NCI-H2081 treated with DMSO at 0.1 percent for 48 hours (cell line): ENCODE measurements at places on chromosomes 1 and 21.

DNA sequence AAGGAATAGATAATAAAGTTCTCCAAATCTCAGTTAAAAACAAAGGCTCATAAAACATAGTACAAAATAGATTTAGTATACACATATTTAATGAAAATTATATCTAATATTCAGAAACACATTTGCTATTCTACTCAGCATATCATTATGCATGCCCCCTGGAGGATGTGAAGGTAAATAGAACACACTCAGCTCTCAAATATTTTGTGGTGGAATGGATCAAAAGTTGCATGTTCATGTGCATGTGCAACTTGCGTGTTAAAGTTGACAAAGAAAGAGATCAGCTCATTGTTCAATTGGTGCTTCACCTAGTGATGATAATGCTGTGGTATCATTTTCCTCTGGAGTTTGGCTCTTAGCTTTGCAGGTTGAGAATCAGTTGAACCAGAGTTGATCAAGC, 4.9 kb upstream of the ZNF644 start:
- no peak for DNase-seq

DNA sequence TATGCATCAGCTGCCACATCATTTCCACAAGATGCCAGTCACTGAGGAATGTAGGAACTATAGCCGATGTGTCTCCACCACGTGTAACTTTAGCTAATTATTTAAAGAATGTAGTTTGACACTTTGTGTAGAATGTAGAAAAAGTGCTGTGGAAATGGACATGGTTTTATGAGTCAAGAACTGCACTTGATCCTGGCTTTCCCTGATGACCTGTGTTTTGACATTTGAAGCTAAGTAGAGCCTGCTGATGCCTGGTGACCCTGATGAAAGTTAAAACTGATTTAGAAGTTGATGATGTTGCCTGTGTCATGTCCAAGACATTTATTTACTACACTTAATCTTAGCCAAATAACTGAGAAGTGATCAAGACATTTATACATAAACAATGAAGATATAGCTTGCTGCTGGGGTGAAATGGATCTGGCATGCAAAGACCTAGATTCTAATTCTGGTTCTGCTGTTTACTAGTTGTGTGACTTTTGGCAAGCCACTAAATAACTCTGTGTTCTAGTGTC, 4.4 kb upstream of the OSBPL9 start:
- DNase-seq = no peak

DNA sequence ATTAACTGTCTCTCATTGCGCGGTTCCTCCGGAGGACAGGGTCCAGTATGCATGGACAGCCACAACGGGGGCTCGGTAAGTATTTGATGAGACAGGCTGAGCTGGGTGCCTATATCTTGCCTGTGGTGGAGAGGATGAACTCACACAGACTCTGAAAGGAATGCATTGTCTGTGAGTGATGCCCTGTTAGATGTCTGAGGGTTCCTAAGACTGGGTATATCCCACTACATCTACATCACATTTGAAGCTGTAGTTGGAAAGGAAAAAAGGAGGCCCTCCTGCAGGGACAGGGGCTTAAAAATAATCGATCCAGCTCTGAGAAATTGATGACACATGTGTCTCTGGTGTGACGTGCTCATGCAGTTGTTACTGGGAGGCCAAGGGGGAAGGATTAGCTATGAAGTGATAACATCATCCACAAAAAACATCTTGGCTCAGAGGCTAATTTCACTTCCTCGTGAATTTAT, 1.9 kb downstream of the ADARB1 start:
- no peak for DNase-seq

GRCh38 chr1:24169286-24169685, 17.8 kb downstream of the IFNLR1 start:
- DNase-seq = no peak

DNA sequence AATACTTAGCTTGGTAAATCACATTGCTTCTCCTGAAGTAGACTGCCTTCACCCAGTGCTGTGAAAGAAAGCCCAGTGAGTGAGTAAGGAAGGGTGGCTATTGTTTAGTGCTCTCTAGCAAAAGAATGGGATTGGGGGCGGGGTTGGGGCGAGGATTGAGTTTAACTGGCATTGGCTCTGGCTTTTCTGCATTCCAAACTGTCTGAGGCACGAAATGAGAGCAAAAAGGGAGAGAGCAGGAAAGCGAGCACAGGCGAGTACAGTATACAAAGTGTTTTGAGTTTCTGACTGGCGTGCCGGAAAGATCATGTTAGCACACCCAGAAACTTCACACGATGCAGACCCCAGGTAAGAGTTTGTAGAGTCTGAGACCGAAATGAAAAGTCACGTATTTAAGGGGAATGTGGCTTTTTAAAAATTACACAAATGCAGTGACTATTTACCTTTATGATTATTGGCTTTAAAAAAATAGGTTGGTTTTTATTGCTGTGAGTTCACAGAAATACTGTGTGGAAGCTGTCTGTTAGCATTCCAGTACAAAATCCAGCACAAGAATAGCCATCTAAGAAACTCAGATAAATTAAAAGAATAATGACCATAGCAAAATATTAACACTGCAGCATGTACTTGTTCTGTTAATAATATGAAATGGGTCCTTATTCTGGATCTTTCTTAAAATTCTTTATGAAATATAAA, 155.4 kb downstream of the CLEC20A start:
- DNase-seq = no peak

- no peak for DNase-seq
Observed at GRCh38 chr1:19204446-19205266, 5.4 kb downstream of the UBR4 start.

DNA sequence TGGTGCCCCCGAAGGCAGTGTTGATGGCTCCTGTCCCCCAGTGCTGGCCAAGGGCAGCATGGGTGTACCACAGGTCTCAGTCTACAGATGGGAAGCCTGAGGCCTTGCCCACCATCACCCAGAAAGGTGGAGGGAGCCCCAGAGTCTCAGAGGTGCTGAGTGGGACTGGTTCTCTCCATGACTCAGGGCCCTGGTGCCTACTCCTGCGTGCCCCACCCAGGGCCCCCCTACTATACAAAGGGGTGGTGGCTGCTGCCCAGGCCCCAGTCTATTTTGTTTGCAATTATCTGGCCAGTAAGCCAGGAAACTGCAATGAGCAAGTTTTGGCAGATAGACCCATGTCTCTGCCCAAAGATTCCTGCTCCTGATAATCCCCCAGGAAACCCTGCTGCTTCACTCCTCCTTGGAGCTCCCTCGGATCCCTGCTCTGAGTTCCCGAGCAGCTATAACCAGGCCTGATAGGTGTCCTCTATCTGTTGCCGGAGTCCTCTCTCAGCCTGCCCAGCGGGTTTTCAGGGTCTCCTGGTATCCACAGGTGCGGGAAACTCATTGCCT, 41.7 kb downstream of the EDN2 start:
- DNase-seq = no peak

GRCh38 chr1:145985129-145985501, 11.3 kb downstream of the TXNIP start:
- DNase-seq = no peak

GRCh38 chr21:45790427-45790826, 146.9 kb downstream of the PCBP3 start:
- DNase-seq = no peak

- DNase-seq = no peak
Observed at GRCh38 chr1:173050865-173051264, at the start of gene TNFSF18. TSS of gene TNFSF18 (minus strand) at chr1:173050941. CDS start at chr1:173050896, 45 bp downstream.

GRCh38 chr1:178330848-178331497, 165.8 kb downstream of the CLEC20A start:
- DNase-seq = no peak

GRCh38 chr1:167412072-167412471, 106.3 kb downstream of the CD247 start:
- no peak for DNase-seq

DNA sequence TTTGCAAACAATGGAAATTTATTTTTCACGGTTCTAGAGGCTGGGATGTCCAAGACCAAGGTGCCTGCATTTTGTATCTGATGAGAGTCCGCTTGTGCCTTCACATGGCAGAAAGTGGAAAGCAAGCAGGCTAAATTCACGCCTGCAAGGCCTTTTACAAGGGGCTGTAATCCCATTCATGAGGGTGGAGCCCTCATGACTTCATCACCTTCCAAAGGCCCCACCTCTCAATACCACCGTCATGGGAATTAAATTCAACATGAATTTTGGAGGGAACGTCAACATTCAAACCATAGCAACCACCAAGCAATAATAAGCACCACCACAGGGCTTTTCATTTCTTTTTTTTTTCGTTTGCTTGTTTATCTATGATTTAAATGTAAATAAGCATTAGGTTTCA, 115.3 kb downstream of the C1orf21 start:
- DNase-seq = no peak

DNA sequence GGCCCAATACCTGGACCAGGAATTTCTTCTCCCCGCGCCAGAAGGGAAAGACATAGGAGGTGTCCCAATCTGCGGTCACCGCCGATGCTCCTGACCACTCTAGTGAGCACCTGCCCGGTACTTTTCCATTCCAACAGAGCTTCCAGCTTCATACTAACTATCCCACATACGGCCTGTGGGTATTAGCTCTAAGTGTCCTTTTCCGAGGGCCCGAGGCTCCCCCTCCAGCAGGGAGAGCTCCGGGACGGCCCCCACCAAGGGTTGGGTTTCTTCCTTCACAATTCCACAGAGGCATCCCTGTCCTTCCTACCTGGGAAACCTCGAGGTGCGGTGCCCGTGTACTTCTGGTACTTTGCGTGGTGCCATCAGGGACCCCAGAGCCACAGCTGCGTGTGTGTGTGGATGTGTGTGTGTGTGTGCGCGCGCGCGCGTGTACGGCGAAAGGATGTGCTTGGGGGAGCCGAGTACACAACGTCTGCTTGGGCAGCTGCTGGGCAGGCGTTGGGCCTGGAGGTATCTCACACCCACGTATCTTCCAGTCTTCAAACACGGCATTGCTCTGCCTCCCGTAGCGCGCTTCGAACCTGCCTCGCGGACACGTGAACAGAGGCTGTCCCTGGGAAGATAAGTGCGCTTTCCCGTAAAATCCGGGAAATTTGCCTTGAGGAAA, 2.4 kb upstream of the SIM2 start:
- no peak for DNase-seq

GRCh38 chr1:45493116-45493697, 2.2 kb upstream of the TESK2 start:
- DNase-seq = no peak

GRCh38 chr1:155170101-155170785, 2.9 kb downstream of the KRTCAP2 start:
- no peak for DNase-seq

- no peak for DNase-seq
Observed at GRCh38 chr21:38768471-38769063, 37.2 kb upstream of the ETS2 start.

GRCh38 chr1:233518344-233518743, 95.6 kb upstream of the KCNK1 start:
- DNase-seq = no peak

GRCh38 chr1:198290089-198290683, 133.4 kb downstream of the NEK7 start:
- DNase-seq = no peak

- no peak for DNase-seq
Observed at GRCh38 chr1:155013632-155014031, 11.0 kb downstream of the ZBTB7B start.

GRCh38 chr1:53656747-53657530, 82.0 kb downstream of the GLIS1 start:
- DNase-seq = no peak

GRCh38 chr1:51833700-51834099, 44.8 kb downstream of the NRDC start:
- no peak for DNase-seq

GRCh38 chr21:44253832-44254710, 7.6 kb downstream of the DNMT3L start:
- no peak for DNase-seq

DNA sequence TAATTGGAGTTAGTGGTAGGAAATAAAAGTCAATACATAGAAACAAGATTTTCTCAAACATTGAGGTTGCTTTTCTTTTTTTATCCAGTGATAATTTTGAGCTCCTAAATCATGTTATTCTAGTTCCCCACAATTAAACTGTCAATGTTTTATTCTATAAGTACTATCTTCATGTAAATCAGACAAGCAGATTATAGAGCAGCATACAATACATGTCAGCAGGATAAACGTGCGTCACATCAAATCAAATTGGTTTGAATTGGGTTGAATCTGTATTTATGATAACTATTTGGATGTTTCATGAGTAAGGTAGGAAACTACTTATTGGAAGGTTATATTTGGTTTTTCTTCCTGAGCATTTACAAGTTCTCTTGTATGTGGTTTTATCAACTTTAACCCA, 2028.7 kb downstream of the NCAM2 start:
- peak; percentile 79 for DNase-seq
